ENCODE measurements at places on chromosomes 11 and 22. TPM values are rescaled to one million over a fixed set of nuclear protein-coding genes. Genes with fewer than 3 reads are reported as not detected.

DNA sequence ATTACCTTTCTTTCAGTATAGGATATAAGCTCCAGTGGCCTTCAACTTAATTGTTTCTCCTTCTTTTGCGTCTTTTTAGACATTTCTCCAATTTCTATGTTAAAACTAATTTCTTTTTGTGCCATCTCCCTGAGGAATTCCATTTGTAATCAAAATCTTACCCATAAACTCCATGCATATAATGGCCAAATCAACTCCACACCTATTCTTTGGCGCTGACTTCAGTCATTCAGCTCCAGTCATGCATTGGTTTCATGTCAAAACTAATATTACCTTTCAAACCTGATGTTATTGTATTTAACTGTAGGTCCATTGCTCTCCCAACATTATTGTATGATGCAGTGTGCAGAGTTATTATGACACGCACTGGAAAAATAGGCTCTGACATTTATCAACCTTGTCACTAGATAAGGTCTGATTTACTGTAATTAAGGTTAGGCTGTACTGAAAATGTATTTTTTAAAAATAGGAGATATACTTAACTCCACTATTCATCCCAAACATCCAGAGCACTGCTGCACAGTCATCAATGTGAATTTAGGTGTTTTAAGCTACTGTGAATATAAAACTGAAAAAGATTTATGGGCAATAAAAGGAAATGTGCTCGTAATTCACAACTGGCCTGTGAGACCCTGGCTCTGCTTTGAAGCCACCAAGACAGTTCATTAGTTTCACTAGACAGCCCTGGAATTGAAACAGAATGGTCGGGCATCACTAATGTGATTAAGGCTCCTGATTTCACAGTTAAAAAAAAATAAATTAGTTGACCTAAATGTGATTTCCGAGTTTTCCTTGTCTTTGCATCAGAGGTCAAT, 180.6 kb upstream of the GRIA4 start:
- no peak overlapping the region for H3K27ac ChIP-seq
- no peak for DNase-seq
- no peak overlapping the region for H3K4me3 ChIP-seq
- no peaks in the 10 kb centered on the region for H3K36me3 ChIP-seq
- H3K4me1 ChIP-seq, result no peaks in the 10 kb centered on the region
- H3K27me3 ChIP-seq, result no peaks in the 10 kb centered on the region

- DNase-seq, result no peak
- no peaks in the 10 kb centered on the region for H3K36me3 ChIP-seq
- peaks cover 26% of the 10 kb centered on the region for H3K4me1 ChIP-seq
These were observed 1.4 kb downstream of the RIN1 start for GRCh38 chr11:66334605-66335442.

DNA sequence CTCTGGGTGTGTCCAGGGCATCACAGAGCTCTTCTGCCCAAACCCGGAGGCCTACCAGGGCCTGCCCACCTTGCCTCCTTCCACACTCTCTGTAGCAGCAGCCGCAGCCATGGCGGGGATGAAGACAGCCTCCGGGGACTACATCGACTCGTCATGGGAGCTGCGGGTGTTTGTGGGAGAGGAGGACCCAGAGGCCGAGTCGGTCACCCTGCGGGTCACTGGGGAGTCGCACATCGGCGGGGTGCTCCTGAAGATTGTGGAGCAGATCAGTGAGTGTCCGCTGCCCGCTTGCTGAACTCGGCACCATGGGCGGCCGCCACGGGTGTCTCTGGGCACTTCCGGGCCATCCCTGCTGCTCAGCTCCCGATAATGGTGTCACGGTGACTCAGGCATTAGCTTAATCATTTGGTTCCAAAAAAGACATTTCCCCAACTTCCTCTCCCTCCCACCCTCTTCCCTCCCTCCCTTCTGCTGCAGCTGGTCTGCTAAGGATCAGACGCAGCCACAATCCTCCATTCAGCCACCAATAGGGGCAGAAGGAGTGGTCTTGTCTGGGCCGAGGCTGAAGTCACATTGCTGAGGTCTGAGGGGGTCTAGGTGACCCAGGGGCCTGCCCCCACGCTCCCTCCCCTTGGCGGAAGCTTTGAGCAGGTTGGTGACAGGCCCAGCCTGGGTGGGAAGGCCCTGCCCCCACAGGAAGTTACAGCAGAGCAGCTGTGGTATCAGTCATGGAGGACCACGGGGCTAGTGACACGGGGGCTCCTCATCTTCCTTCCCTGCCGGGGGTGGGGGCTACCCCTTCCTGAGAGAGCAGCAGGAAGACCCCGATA, 950 bp downstream of the FERMT3 start:
- H3K27me3 ChIP-seq, result no peaks in the 10 kb centered on the region
- peaks cover 26% of the 10 kb centered on the region for H3K4me1 ChIP-seq
- H3K4me3 ChIP-seq, result peak overlapping the region; percentile 88
- peaks cover 4% of the 10 kb centered on the region for H3K36me3 ChIP-seq
- peak; percentile 56 for DNase-seq
- peak overlapping the region; percentile 97 for H3K27ac ChIP-seq

DNA sequence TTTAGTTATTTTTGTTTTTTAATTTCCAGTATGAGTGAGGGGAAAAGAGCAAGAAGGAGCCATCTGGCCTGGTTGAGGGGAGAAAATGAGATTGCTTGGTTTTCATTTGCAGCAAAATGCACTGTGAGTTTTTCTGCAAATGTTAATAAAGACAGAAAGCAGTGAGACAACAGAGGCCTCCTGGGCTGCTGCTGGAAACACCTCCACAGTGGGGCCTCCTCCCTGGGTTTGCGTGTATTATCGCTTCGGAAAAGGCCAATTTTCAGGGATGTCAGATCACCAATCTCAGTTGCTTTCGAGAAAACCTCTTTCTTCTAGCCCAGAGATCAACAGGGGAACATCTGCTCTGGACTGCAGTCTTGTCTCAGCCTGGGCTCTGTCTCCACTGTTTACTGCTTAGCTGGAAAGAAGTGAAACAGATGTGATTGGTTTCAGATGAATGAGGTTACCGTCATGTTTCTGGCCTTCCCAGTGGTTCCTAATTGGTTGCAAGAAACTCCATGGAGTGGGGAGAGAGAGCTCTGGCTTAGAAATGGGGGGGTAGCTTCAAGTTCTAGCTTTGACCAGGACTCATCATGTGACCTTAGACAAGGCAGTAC, 17.3 kb downstream of the TSPAN18 start:
- H3K4me3 ChIP-seq, result no peak overlapping the region
- peaks cover 21% of the 10 kb centered on the region for H3K4me1 ChIP-seq
- H3K27me3 ChIP-seq, result no peaks in the 10 kb centered on the region
- no peak overlapping the region for H3K27ac ChIP-seq
- no peaks in the 10 kb centered on the region for H3K36me3 ChIP-seq

GRCh38 chr22:26556904-26557303, 33.0 kb downstream of the TPST2 start:
- no peak overlapping the region for H3K4me3 ChIP-seq
- H3K27me3 ChIP-seq, result no peaks in the 10 kb centered on the region
- no peak overlapping the region for H3K27ac ChIP-seq

- H3K4me3 ChIP-seq, result no peak overlapping the region
- H3K4me1 ChIP-seq, result peaks cover 2% of the 10 kb centered on the region
- no peak for DNase-seq
These were observed 293.2 kb downstream of the NTM start for GRCh38 chr11:131663405-131664200.

GRCh38 chr11:123483058-123483457, 53.0 kb downstream of the GRAMD1B start:
- no peak overlapping the region for H3K27ac ChIP-seq
- peaks cover 5% of the 10 kb centered on the region for H3K27me3 ChIP-seq
- peaks cover 6% of the 10 kb centered on the region for H3K36me3 ChIP-seq
- peaks cover 43% of the 10 kb centered on the region for H3K4me1 ChIP-seq
- DNase-seq, result no peak

- H3K36me3 ChIP-seq, result no peaks in the 10 kb centered on the region
- no peak overlapping the region for H3K27ac ChIP-seq
- no peaks in the 10 kb centered on the region for H3K4me1 ChIP-seq
- no peaks in the 10 kb centered on the region for H3K27me3 ChIP-seq
These were observed 217.0 kb upstream of the PGR start for GRCh38 chr11:101346591-101346990.

DNA sequence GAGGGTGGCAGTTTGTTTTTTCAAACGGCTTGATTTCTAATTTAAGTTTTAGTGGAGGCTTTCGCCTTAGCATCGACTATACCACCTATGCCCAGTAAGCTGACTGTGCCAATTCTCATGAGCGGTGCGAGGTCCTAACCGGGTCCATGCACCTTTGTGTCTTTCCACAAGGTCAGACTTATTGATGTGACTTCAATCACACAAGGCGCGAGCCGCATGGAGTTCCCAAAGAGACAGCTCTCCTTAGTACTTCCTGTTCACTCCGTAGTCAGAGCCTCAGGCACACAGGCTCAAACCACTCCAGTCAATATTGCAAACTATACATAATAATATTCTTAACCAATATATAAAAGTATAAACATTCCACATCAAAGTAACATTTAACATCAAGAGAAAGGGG, 18.2 kb downstream of the ST14 start:
- DNase-seq, result no peak
- no peak overlapping the region for H3K4me3 ChIP-seq
- H3K27me3 ChIP-seq, result peaks cover 2% of the 10 kb centered on the region
- H3K27ac ChIP-seq, result no peak overlapping the region
- no peaks in the 10 kb centered on the region for H3K36me3 ChIP-seq

DNA sequence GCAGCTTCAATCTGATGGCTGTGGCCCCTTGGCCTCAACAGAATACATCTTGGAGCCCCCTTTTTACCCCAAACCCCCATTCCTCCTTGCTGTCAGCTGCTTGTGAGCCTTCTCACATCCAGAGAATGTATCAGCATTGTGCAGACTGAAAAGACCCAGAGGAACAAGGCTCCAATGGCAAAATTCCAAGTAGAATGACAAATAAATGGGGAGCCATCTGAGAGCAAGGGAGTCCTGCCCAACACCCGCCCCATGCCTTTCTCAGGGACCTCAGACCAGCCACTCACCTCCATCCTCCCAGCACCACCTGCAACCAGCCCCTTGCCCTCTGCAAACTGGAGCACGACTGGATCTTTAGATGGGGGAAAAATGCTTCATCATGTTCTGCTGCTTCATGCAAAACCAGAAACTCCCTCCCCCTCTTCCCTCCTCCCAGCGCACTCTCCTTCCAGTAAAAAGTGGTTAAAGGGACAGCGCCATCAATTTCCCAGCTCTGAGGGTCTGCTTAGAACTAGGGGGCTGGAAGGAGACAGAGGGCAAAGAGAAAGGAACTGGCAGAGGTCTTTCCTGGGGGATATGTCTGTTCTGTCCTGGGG, 2.2 kb upstream of the NEFH start:
- peaks cover 45% of the 10 kb centered on the region for H3K27me3 ChIP-seq
- no peak overlapping the region for H3K27ac ChIP-seq
- peaks cover 5% of the 10 kb centered on the region for H3K36me3 ChIP-seq
- H3K4me1 ChIP-seq, result peaks cover 22% of the 10 kb centered on the region

GRCh38 chr22:41656556-41656955, 32.1 kb downstream of the SNU13 start:
- peaks cover 7% of the 10 kb centered on the region for H3K4me1 ChIP-seq
- no peak overlapping the region for H3K27ac ChIP-seq
- no peaks in the 10 kb centered on the region for H3K27me3 ChIP-seq
- no peak for DNase-seq

DNA sequence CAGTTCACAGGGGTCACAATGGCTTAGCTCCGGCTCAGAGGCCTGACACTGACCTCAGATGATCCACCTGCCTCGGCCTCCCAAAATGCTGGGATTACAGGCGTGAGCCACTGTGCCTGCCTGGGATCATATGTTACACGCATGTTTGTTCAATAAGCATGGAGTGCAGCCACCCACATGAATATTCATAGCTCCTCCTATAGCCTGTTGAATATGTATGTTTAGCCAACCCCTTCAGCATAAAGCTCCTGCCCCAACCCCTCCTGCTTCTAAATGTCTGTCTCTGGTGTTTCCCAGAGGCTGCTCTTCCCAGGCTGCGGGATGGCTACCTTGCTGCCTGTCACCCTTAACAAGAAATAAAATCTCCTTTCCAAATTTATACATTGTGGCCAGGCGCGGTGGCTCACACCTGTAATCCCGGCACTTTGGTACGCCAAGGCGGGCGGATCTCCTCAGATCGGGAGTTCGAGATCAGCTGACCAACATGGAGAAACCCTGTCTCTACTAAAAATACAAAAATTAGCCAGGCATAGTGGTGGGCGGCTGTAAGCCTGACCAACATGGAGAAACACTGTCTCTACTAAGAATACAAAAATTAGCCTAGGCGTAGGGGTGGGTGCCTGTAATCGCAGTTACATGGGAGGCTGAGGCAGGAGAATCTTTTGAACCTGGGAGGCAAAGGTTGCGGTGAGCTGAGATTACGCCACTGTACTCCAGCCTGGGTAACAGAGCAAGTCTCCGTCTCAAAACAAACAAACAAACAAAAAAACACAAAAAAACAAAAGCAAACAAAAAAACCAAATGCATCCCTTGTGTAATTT, 1.1 kb upstream of the APOBEC3F start:
- H3K4me3 ChIP-seq, result peak overlapping the region; percentile 64
- no peak for DNase-seq
- peaks cover 13% of the 10 kb centered on the region for H3K36me3 ChIP-seq
- no peaks in the 10 kb centered on the region for H3K27me3 ChIP-seq

GRCh38 chr22:31425331-31426050, 26.1 kb downstream of the DRG1 start:
- H3K27me3 ChIP-seq, result no peaks in the 10 kb centered on the region
- no peak overlapping the region for H3K4me3 ChIP-seq
- H3K36me3 ChIP-seq, result peaks cover 98% of the 10 kb centered on the region
- H3K4me1 ChIP-seq, result no peaks in the 10 kb centered on the region

GRCh38 chr11:126542334-126543015, 187.0 kb downstream of the ST3GAL4 start:
- peaks cover 8% of the 10 kb centered on the region for H3K27me3 ChIP-seq
- no peaks in the 10 kb centered on the region for H3K36me3 ChIP-seq
- DNase-seq, result no peak
- no peak overlapping the region for H3K27ac ChIP-seq
- no peaks in the 10 kb centered on the region for H3K4me1 ChIP-seq

- no peaks in the 10 kb centered on the region for H3K36me3 ChIP-seq
- no peaks in the 10 kb centered on the region for H3K4me1 ChIP-seq
- H3K27ac ChIP-seq, result no peak overlapping the region
These were observed 40.6 kb upstream of the GNAZ start for GRCh38 chr22:23029521-23030228.

DNA sequence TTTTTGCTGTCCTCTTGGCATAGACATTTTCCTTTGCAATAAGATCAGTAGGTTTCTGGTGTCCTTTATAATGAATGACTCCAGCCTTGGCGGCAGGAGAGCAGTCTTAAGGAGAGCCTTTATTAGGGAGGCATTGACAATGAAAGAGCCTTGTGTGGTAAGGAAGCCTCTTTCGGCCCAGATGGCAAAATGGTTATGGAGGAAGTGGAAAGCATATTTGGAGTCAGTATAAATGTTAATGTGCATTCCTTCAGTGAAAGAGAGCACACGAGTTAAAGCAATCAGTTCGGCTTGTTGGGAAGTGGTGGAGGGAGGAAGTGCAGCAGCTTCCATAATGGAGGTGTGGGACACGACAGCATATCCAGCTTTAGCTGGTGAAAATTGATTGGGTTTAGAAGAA, 18.1 kb upstream of the ANO1 start:
- H3K27ac ChIP-seq, result no peak overlapping the region
- H3K27me3 ChIP-seq, result peaks cover 13% of the 10 kb centered on the region
- H3K36me3 ChIP-seq, result no peaks in the 10 kb centered on the region
- DNase-seq, result no peak
- H3K4me1 ChIP-seq, result no peaks in the 10 kb centered on the region

- no peak overlapping the region for H3K4me3 ChIP-seq
- no peak overlapping the region for H3K27ac ChIP-seq
- no peak for DNase-seq
- peaks cover 55% of the 10 kb centered on the region for H3K27me3 ChIP-seq
- H3K36me3 ChIP-seq, result no peaks in the 10 kb centered on the region
These were observed 3.2 kb downstream of the ST14 start for GRCh38 chr11:130162733-130163132.

PLET1 gene
- total RNA-seq, result not detected

OR10A2 gene
- not detected for total RNA-seq

PHETA2 gene
- total RNA-seq, result 1.6 TPM

OR5M11 gene
- total RNA-seq, result not detected

ELF5 gene
- not detected for total RNA-seq

All from naive thymus-derived CD8-positive, alpha-beta T cell (primary cell).